ENCODE measurements at places on chromosomes 3 and 15. TPM values are rescaled to one million over a fixed set of nuclear protein-coding genes. Genes with fewer than 3 reads are reported as not detected.

GJD2 gene
- not detected for total RNA-seq

MCTP2 gene
- 1.2 TPM for total RNA-seq

DNA sequence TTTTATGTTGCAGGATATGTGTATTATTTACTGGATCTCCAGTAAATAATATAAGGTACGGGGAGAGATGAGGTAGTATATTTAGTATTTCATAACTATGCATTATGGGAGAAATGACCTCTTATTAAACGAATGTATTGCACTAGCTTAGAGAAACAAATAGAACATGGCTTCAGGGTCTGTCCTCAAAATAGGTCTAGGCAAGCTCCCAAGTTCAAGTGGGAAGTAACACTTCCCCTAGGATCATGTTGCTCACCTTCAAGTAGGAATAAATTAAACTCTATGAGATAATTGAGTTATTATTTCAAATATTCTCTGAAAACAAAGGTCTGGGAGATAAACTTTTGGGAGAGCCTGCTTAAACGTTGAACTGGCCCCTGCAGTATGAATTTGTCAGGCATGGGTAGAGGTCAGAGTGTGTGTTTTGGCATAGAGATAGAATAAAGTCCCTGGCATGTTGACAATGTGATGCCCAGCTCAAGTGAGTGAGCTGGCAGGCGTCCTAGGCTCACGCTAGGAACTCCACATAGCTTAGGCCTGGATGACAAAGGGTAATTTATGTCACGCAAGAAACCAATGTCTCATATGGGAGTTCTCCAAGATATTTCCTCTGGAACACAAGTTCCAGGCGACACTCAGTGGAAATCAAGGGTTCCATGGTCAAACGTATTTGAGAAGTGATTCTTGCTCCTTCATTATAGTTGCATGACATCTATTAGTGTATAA, 236.8 kb downstream of the CACNA2D3 start:
- peak; percentile 85 for DNase-seq

DNA sequence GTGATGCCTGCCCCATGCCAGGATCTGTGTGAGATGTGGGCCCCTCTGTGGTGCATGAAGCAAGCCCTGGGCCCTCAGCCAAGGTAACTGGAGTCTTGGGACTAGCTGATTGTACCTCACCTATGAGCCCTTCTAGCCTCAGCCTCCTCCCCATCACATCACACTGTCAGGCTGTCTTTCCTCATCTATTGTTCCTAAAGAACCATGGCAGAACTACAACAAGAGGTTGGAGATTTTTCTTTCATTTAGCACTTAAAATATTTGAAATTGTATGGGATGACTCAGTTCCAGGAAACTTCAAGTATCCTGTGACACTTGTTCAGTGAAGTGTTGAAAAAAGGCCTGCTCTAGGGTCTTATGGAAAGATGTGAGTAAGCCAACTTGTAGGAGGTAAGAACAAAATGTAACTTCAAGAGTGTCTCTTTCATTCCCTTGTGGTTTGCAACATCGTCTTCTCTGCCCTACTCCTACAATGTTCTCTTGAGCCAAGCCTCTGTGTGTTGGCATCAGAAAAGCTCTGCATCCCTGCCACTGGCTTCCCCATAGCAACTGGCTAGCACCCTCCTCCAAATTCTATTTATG, 58.7 kb upstream of the TIPARP start:
- DNase-seq: peak; percentile 29

- DNase-seq: no peak
Measured at GRCh38 chr3:195802261-195802701, 9.4 kb downstream of the MUC4 start.

ALDH1L1 gene
- 21.5 TPM for total RNA-seq

- no peak for DNase-seq
Measured at GRCh38 chr3:152703245-152703890, 131.6 kb upstream of the P2RY1 start.

DNA sequence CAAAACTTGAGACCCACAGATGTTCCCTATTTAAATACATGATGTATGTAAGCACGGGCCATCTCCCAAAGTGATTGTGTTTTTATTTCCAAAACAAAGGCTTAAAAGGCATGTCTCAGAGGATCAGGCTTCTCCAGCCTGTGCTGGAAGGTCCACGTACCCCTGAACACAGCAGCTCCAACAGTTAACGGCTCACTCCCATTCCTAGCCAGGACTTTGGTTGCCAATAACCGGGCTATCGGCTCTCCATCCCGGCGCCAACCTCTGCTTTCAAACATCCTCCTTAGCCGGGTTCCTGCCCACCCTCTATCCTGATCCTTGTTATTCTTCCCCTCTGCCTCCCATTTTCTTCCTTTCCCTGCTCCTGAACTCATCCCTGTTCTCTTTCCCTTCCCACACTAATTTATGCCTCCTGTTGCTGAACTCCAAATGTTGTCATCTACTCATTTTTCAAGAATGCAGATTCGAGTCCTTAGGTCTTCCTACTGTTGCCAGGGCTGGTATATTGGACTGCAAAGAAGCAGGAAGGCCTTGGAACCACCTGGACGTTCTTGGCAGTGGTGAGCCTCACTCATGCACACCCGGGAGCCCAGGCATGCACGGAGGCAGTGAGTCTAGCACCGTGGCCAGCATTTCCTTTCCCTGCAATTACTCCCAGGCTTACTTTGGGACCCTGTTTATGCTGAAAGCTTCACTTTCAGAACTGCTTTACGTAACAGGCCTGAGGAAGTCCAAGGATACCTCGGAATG, 128.4 kb upstream of the RAD18 start:
- no peak for DNase-seq

- no peak for DNase-seq
Measured at GRCh38 chr15:59407946-59408345, 30.0 kb upstream of the FAM81A start.

GRCh38 chr3:185822221-185823000, 2.4 kb downstream of the IGF2BP2 start:
- no peak for DNase-seq

DNA sequence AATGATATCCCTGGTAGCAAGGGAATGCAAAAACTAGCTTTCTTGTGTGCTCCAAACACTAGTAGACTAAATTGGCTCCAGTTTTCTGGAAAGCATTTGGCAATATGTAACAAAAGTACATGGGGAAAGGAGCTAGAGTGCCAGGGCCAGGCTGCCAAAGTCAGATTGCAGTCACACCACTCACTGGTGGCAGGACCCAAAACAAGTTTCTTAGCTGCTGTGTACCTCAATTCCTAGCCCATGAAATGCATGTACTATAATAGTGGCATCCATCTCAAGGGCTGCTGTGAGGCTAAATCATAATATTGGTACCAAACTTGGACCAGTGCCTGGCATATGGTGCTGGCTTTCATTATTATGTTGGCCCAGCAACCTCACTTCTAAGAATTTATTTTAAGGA, 49.3 kb downstream of the CLDN18 start:
- DNase-seq: peak; percentile 51

DNA sequence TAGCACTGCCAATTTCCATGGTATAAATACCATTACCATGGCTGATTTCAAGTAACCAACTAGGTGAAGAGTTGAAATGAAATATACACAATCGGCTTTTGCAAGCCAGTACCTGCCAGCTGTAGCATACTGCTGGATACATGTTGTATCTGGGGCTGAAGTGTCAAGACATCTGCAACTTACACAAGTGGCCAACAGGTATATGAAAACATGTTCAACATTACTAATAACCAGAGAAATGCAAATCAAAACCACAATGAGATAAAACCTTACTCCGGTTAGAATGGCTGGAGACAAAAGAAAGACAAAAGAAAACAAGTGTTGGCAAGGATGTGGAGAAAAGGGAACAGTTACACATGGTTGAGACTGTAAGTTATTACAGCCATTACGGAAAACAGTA, 11.6 kb downstream of the ATOSA start:
- no peak for DNase-seq

DNA sequence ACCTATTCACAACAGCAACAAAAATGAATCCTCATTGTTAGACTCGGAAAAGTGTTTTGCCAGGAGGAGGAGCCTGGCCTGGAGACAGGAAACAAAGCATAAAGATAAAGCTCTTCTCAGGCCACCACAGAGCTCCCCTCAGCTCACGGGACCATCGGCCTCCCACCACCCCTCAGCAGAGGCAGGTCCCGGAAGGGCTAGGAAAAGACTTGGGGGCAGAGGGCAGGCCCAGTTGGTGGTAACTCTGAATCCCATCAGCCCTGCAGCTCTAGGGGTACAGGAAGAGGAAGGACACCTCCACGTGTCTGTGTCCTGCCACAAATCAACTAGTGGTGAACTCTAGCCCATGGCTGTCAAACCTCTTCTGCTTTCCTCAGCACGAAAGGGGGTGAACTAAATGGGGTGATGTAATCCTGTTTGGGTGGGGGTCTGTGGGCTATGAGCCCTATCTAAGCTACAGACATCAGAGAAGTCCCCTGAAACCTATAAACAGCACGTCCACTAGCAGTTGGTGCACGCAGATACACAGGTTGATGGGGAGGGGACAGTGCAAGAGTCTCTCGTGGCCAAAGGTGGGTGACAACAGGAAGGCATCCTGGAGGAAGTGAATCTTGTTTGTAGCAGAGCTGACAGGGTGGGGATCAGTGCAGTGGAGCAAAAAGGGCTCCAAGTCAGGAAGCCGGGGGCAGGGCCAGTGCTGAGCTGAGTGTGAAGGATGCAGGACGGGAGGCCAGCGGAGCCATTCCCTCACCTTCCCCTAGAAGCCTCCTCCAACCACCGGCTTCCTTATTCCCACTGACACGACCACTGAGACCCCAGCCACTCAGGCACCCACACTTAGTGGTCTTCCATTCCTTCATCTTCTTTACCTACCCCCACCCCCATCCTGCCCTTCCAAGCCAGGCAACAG, 111.1 kb upstream of the HACD2 start:
- DNase-seq: no peak

TGFBR2 gene
- total RNA-seq: 168 TPM

GRCh38 chr3:140180603-140181002, 245.6 kb downstream of the CLSTN2 start:
- DNase-seq: no peak

- DNase-seq: no peak
Measured at GRCh38 chr15:89448825-89449224, 47.6 kb downstream of the RHCG start.

DNA sequence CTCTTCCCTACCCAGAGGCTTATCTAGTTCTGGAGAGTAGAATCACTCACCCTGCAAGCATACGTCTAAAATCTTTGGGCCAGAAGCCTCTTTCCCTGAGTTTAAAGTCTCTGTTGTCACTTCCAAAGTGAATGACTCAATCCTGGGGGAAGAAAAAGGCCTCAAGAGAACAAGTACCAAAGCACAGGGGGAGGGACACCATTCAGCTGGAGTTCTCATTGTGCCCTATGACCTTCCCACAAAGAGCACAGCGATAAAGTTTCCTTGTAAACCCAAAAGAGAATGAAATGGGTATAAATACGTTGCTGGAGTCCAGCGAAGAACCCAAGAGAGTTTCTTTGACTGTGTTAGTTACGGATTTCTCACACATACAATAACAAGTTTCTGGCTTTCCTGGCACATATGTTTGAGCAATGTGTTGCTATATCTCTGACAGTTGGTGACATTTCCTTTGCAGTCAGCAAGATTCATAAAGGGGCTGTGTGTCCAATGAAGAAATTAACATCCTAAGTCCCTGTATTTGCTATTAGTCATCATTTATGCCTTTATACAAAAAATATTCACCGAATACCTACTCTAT, 107.3 kb upstream of the PTPRG start:
- DNase-seq: no peak

- DNase-seq: no peak
Measured at GRCh38 chr15:74642734-74643664, 27.4 kb downstream of the CLK3 start.

SERINC4 gene
- total RNA-seq: 0.19 TPM

- no peak for DNase-seq
Measured at GRCh38 chr15:67818464-67818863, 6.8 kb upstream of the SKOR1 start.

DNA sequence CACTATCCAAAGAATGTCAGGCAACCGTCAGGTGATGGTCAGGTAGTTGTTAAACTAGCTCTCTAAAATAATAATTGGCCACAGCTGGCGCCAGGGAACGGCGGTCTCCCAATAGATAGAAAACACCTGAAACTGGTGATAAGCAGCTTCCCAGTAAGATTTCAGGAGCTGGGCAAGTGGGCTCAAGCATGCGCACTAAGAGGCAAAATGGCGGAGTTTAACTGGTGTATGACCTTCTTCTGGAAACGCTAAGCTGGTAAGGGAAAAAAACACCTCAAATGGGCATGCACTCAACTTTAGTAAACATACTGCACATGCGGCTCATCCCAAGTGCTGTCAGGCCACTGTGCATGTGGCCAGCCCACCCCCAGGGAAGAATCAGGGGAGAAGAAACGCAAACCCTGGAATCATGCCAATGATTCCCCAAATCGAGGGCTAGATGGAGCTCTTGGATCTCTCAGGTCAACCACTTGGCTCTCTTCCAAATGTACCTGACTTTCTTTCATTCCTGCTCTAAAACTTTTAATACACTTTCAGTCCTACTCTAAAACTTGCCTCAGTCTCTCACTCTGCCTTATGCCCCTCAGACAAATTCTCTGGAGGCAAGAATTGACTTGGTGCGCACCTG, 195.0 kb downstream of the ZNF621 start:
- DNase-seq: no peak

GRCh38 chr3:185411133-185411532, 48.2 kb downstream of the MAP3K13 start:
- DNase-seq: no peak

GRCh38 chr3:110393941-110394340, 677.7 kb upstream of the NECTIN3 start:
- DNase-seq: no peak

GRCh38 chr3:197392961-197393360, 94.5 kb upstream of the DLG1 start:
- DNase-seq: no peak

DNA sequence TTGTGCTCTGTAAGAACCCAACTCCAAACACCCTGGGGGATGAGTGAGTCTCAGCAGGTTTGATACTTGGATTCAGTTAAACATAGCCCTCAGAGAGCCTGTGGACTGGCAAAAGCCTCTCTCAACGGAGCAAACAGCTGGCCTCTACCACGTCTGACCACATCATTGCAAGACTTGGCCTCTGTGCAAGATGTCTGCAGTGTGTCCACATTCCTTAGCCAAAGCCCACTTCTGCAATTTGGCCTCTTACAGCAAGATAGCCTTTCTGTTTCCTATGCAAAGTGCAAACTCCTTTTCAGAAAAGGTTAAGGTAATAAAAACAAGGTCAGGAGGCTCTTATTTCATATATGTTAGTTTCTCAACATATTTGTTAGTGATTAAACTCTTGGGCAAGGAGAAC, 27.9 kb downstream of the FBN1 start:
- peak; percentile 47 for DNase-seq

CFAP44 gene
- 3.2 TPM for total RNA-seq

FOXL2NB gene
- not detected for total RNA-seq

MNS1 gene
- total RNA-seq: 0.94 TPM

GRCh38 chr3:114506591-114507300, 212.9 kb downstream of the TIGIT start:
- no peak for DNase-seq

GRCh38 chr15:65638109-65638508, 16.4 kb downstream of the SLC24A1 start:
- peak; percentile 44 for DNase-seq

DNA sequence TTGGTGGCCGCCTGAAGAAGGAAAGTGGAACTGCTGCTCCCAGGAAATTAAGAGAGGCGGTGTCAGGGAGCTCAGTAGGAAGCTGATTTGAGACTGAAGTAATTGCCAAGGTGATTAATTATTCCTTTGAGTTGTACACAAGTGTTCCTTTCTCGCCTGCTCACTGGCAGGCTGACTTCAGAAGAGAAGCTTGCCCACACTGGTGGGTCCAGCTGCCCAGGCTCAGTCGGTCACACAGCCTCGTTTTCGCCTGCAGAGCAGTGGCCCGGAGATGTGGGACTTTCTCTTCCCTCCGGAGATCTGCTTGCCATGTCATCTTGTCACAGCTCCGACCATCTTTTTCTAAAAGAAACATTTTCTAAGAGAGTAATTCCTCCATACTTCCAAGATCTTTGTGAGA, 478.0 kb downstream of the MCTP2 start:
- DNase-seq: no peak
